Temporal lobe (tissue), 4 donors: ENCODE measurements at places on chromosomes 13 and 19. TPM values are rescaled to one million over a fixed set of nuclear protein-coding genes. Genes with fewer than 3 reads are reported as not detected.

PSG2 gene
- total RNA-seq = not detected

SIGLEC5 gene
- total RNA-seq = 0.25 TPM

TEX101 gene
- total RNA-seq = not detected

PGLYRP2 gene
- not detected for total RNA-seq

ZNF227 gene
- 37.1 TPM for total RNA-seq

MVB12A gene
- total RNA-seq = 15.5 TPM

C1QTNF9B gene
- total RNA-seq = not detected

CDX2 gene
- total RNA-seq = not detected

FAM216B gene
- 0.74 TPM for total RNA-seq

TJP3 gene
- total RNA-seq = under 0.01 TPM

ZNF541 gene
- total RNA-seq = under 0.01 TPM

KLK7 gene
- not detected for total RNA-seq

LRCH1 gene
- 17.5 TPM for total RNA-seq

MYO16 gene
- 100 TPM for total RNA-seq

PLIN4 gene
- total RNA-seq = 0.49 TPM

ZIK1 gene
- total RNA-seq = 22.1 TPM

TTYH1 gene
- total RNA-seq = 79.7 TPM

TMIGD2 gene
- total RNA-seq = not detected

PET100 gene
- 16.0 TPM for total RNA-seq

CGB2 gene
- total RNA-seq = not detected

VSIG10L gene
- 0.98 TPM for total RNA-seq

ATXN8OS gene
- total RNA-seq = 1.2 TPM

PLPPR3 gene
- 72.0 TPM for total RNA-seq

CCDC97 gene
- 6.4 TPM for total RNA-seq

SYCN gene
- not detected for total RNA-seq

MAU2 gene
- 24.6 TPM for total RNA-seq
